CD4-positive, alpha-beta T cell treated with Interleukin-15 for 4 hours (primary cell): ENCODE measurements at places on chromosomes 2 and 18.

- DNase-seq, result no peak
These were observed 390.4 kb upstream of the CELF4 start for GRCh38 chr18:37956020-37956419.

DNA sequence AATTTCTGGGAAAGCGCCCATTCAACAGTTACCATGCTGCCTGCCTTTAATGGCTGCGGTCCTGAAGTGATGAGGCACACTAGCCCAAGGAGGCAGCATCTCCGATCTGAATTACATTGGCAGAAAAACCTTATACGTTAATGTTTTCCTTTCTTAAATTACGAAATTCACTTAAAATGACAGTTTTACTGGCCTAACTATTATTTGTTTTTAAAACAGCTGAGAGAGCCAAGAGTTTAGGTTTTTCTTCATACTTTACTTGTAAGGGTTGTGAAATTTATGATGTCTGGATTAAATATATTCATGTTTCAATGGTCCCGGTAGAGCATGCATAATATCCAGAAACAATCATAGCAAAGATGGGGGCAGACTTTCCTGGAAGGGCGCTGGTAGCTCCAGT lies 115.2 kb upstream of the REV1 start:
- no peak for DNase-seq

DNA sequence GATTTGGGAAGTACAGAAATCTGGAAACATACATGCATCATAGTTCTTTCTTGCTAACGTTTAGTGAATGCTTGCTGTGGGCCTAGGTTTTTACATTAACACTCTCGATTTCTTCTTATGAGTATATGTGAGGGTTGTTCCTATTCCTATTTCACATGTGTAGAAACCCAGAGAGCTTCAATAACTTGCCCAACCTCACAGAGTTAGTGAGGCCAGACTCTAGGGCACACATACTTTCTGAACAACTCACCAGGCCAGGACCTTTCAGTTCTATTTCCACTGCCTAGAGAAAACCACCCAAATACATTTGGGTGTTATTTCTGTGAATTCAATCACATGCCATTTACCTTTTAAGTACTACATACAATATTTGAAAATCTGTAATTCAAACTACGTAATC lies 8.2 kb upstream of the KCTD1 start:
- DNase-seq, result no peak

- DNase-seq, result no peak
These were observed 9.7 kb upstream of the COPS8 start for GRCh38 chr2:237075749-237076599.

- DNase-seq, result no peak
These were observed 878.3 kb upstream of the ID2 start for GRCh38 chr2:7803515-7803914.

- no peak for DNase-seq
These were observed 31.9 kb downstream of the NRP2 start for GRCh38 chr2:205714058-205714776.

DNA sequence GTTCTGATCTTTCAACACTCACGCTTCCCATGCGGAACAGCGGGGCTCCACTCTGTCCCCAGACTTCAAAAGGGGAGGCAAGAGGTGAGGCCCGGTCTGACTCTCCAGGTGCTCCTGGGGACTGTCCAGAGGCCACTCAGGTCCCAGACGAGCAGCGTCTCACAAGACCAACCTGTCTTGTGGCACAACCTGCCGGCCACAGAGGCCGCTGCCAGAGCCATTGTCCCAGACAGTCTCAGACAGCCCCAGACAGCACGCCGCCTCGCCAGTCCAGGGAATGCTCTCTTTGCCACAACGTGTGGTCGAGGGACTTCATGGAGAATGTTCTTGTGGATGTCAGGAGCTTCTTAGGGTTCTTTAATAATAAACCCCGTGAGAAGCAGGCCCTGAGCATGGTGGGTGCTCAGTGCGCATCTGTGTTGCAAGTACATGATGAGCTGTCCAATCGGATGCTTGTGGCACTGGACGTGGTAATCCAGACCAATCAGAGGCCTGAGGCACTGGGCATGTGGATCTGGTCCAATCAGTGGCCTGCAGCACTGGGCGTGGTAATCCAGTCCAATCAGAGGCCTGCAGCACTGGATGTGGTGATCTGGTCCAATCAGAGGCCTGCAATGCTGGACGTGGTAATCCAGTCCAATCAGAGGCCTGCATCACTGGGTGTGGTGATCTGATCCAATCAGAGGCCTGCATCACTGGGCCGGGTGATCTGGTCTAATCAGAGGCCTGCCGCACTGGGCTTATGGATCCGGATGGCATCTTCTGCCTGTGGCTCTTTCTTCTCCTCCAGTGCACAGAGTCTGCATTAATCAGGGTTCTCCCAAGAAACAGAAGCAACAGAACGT lies 76.4 kb downstream of the TMEM18 start:
- no peak for DNase-seq

DNA sequence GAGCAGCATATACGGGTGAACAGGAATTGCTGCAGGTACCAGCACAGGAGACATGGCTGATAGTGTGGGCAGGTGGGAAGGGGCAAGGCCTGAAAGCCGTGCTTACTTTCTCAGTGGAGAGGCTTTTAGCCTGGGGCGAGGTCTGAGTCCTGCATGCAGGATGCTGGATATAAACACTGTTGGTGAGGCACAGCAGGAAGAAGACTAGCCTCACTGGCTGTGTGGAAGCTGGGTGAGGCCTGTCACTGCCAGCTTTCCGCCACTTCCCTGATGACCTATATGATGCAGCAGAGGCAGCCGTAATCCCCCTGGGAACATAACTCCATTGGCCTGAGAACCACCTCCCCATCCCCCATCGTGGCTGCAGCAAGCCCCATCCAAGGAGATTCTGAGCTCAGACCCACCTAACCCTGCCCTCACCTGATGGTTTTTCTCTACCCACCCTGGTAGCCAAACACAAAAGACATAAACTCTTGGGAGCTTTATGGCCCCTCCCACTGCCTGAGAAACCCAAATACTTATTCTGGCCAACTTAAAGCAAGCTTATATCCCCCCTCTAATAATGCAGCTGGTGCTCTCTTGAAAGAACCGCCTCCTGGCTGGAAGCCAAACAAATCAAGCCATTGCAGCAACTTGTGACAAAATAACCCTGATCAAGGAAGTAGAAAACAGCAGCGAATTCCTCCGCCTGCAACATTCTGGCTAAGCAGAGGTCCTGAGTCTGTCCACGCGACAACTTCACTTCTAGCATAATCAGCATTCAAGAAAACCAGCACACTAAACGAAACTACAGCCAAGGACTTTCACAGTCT lies 54.6 kb upstream of the DSC1 start:
- DNase-seq, result no peak

GRCh38 chr18:45826084-45826483 lies 609 bp downstream of the SIGLEC15 start:
- no peak for DNase-seq

DNA sequence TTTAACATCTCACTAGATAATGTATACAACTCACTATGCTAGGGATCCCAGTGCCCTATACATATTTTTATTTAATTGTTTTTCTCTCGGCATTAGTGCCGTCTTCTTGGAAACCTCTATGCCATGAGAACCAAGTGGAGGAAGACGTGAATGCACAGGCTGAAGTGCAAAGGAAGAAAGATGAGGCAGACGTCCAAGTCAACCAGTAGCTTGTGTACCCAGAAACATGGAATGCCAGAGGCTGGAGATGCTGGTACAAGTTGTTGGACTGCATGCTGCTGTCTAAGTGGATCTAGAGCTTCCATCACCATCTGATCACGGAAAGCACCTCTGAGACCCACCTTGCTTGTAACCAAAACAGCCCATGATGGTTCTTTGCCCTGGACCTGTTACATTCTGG lies 12.5 kb upstream of the GEMIN6 start:
- DNase-seq, result no peak

- no peak for DNase-seq
These were observed 92.5 kb downstream of the FHOD3 start for GRCh38 chr18:36389811-36390581.

DNA sequence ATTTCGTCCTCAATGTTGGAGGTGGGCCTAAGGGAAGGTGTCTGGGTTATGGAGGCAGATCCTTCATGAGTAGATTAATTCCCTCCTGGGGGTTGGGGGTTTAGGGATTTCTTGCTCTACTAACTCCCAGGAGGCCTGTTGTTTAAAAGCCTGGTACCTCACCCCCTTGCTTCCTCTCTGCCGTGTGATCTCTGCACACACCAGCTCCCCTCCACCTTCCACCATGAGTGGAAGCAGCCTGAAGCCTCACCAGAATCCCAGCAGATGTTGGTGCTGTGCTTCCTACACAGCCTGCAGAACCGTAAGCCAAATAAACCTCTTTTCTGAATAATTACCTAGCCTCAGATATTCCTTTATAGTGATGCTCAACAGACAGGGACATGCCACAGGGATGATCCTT lies 141.5 kb downstream of the ZNF516 start:
- no peak for DNase-seq

- DNase-seq, result no peak
These were observed 275.7 kb upstream of the ZNF804A start for GRCh38 chr2:184322615-184323014.

GRCh38 chr2:47414682-47415458 lies 11.9 kb downstream of the MSH2 start:
- DNase-seq, result no peak

- no peak for DNase-seq
These were observed 15.3 kb downstream of the EVX2 start for GRCh38 chr2:176068419-176068832.

- no peak for DNase-seq
These were observed 128.1 kb upstream of the SERTAD2 start for GRCh38 chr2:64781711-64782390.

DNA sequence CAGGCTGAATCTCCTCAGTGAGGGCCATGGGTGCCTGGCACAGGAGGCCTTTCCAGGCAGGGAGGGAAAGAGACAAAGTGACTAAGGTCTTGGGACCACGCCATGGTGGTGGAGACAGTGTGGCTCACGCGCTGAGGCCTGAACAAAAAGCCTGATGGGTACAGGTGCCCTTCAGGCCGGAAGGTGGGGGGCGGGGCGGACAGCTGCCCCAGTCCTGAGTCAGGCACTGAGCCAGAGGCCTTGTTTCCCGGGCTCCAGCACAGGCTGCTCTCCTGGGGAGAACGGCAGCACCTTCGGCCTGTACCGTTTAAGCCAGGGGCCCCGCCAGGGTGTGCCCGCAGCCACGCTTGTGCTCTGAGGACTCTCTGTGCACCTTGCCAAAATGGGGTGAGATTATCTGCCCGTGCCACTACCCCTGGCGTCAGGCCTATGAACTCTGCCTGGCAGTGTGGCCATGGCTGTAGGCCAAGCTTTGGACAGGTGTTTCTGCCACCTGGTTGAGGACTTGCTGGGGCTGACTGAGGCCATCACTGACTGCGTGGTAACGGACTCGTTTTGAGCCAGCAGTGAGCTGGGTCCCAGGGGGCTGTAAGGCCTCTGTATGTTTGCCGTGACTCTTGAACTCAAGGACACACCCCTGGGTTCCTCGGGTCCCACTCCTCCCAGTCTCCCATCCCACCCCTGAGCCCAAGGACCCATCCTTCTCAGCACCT lies 31.7 kb upstream of the DNMT3A start:
- DNase-seq, result no peak

DNA sequence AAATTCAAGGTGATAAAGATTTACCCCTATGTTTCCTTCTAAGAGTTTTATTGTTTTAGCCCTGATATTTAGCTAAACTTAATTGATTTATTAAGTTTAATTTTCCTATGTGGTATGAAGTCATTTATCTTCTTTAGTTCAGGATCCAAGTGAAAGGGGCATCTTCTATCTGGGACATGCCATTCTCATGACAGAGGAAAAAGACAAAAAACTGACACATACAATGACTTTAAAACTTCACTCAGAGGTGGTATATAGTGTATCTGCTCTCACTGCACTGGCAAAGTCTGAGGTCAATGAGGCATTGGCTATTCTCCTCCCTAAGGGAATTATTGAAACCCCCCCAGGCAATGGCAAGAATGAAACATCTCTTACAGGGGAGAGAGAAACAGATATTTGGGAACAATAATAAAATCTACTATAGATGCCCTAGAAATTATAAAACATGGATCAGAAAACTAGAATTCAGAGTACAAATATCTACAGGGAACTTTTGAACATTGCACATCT lies 237.4 kb downstream of the MYCN start:
- no peak for DNase-seq

- DNase-seq, result no peak
These were observed 60.2 kb downstream of the DPP4 start for GRCh38 chr2:162013514-162014475.

- DNase-seq, result no peak
These were observed 29.7 kb downstream of the SIX2 start for GRCh38 chr2:44979581-44979980.

- DNase-seq, result no peak
These were observed 18.9 kb downstream of the INPP4A start for GRCh38 chr2:98463551-98463971.

DNA sequence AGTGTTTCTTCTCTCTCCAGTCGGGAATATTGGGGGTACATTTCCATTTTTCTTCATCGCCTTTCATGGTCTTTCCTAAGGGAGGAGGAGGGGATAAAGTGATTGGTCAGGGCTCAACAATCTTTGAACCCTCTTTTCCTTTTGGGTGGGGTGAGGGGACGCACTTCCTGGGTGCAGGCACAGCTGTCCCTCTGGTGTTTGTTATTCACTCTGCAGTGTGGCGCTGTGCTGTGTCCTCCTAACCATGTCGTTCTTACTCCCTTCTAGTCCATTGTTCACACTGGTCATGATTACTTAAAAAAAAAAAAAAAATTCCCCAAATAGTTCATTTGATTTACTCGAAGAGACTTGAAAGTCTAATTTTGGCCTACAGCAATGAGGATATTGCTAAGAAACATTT lies 44.4 kb downstream of the ZBTB14 start:
- DNase-seq, result no peak

DNA sequence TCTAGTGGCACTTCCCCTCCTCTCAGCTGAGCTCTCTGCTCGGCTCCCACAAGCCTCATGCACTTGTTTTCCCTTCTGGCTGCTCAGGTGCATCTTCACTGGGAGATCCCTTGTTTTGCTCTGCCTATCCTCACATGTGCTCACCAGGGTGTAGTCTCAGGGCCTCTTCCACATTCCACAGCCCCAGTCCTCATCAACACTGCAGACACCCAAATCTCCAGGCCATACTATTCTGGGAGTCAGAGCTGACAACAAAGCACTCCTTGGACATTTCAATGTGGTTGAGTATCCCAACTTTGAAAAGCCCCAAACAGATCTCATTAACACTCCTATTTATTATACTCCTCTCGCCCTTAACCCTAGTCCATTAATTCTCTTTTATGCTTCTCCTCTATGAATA lies 71.3 kb downstream of the CCDC93 start:
- DNase-seq, result no peak

- DNase-seq, result no peak
These were observed 57.4 kb downstream of the STK39 start for GRCh38 chr2:168189835-168190569.

DNA sequence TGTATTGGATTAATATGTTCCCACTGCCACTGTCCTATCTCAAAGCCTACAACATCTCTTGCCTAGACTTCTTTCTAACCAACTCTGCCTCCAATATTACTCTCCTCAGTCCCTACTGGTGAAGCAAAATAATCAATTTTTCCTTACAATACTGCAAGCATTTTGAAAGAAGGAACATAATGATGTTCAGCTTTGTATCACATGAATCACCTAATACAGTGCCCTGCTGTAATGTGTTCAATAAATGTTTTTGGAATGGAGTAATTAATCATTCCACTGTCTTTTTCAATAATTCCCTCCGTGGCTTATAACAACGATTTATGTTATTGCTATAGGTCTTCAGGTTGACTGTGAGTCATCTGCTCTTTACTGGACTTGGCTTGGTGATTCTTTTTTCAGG lies 356.4 kb downstream of the TDRD15 start:
- DNase-seq, result no peak
